NCI-H2107 (cell line): ENCODE measurements at places on chromosomes 1 and 21.

DNA sequence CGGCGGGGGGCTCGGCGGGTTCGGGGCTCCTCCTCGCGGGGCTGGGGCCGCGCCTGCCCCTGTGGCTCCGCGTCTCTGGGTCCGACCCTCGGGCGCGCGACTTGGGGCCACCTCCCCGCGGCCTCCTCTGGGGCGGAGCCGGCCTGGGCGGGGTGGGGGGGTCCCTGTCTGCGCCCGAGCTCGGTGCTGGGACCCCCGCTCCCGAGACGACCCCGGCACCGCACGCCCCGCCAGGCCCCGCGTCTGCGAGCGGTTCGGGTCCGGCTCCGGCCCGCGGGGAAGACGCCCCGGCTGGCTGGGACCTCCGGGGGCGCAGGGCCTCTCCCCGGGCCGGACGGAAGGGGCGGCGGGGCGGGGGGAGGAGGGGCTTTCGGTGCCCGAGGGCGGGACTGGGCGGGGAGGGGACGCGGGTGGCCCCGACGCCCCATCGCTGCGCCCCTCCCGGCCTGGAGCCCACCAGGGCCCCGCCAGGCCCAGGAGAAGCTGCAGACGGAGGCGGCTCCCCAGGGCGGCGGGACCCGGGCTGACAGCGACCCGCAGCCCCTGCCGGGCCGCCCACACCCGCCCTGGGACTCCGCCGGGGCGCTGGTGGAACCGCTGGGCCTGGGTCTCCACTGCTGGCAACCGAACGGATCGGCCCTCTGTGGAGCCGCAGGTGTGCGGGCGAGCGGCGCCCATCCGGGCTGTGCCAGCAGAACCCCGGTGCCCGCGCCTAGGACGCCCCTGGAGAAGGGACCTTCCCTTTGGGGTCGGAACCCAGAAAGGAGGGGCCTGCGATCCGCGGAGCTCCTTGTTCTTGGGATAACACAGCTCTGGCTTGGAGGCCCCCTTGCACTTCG is 610 bp downstream of the COL6A2 start:
- no peak for DNase-seq

GRCh38 chr1:232293361-232293760 is 336.6 kb downstream of the SIPA1L2 start:
- no peak for DNase-seq

DNA sequence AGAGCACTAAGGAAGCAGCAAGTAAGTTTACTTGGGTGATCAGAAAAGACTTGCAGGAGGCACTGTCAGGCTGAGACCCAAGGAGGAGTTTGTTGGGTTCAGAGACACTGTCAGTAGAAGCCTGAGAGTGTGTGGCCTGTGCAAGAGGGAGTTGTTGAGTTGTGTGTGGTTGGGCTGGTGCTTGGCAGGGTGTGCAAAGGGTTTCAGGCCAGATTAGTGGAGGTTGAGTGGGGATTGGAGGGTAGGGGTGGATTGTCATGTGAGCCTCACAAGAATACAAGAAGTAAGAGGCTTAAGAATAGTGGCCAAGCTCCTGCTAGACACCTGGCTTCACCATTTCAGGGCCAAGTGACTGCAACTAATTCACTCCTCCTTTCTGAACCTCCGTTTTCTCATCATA is 8.9 kb upstream of the KIF21B start:
- no peak for DNase-seq

GRCh38 chr1:32182060-32182459 is 2.6 kb downstream of the TXLNA start:
- DNase-seq, result no peak

- no peak for DNase-seq
Measured at GRCh38 chr21:46375560-46376230, 51.7 kb downstream of the PCNT start.

- DNase-seq, result no peak
Measured at GRCh38 chr1:206510371-206510770, 3.0 kb downstream of the RASSF5 start.

DNA sequence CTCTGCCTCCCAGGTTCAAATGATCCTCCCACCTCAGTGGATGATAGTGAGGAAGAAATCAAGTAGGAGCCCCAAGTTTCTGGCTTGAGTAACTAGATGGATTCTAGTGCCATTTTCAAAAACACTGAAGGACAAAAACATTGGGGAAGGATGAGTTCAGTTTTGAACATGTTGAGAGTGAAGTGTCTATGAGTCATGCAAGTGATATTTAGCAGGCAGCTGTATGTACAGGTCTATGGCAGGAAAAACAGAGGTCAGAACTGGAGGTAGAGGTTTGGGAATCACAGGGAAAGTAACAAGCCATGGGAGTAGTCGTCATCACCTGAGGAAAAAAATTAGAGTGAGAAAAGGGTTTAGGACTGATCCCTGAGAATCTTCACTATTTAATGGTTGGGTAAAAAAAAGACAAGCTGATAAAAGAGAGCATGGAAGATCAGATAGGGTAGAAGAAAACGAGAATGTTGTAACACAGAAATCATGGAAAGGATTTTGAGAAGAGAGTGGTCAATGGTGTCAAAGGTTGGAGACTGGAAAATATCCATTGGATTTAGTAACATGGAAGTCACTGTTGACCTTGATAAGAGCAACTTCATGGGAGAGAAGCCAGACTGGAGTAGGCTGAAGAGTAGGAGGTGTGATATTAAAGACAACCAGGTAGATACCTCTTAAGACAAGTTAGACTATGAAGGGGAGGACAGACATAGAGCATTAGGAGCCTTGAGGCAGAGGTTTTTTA is 53.1 kb downstream of the DIPK1A start:
- no peak for DNase-seq

DNA sequence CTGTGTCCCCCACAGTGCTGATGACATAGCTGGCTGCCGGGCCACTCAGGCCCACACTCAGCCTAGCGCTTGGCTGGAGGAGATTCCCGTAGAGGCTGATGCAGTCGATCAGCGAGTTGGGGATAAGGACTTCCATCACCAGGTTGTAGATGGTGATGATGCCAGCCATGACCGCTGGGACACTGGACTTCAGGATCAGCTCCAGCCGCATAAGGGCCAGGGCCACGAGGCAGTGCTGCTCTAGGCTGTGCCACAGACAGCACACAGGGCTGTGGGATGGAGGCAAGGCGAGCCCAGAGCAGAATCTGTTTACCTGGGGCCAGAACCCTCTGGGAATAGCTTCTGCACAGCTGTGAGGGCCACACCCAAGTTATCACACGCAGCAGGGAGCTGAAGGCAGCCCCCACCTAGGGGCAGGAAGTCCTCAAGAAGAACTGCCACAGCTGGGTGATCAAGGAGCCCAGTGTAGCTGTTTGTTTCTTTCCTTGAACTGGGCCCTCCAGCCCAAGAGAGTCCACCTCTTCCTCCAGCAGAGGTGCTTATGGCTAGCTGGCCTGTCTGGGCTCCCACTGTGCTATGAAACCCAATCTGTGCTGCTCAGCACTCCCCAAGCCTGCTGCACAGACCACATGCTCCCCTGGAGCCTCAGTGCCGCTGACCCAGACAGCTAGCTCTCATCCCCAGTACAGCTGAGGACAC is 6.2 kb downstream of the SLC2A1 start:
- no peak for DNase-seq

DNA sequence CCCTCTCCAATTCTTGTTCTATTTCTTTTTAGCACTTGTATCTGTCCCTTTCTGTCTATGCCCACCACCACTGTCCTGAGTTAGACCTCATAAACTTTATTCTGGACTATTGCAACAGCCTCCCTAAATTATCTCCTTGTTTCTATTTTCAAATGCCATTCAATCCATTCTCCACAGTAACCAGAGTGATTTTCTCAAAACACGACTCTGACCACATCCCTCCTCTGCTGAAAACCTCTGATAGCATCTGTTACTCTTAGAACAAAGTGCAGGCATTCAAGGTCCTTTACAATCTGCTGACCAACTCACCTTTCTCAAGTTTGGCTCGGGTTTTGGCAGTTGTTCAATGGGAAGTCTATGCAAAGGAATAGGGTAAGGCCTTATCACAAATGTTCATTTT is 22.8 kb upstream of the GPX7 start:
- no peak for DNase-seq

DNA sequence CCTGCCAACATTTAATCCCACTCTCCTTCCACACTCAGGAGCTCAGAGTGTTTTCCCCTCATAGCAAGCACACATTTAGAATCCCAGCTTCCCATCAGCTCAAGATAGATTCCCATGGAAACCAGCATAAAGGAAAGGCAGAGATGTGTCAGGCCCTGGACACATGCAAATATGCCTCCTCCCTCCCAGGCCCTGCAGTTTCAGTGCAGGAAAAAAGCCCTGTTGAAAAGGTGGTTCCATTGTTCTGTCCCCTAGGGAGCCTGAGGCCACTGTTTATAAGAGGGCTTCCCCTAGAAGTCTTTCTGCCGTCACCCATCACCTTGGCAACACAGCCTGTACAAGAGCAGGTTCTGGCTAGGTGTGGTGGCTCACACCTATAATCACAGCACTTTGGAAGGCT is 3.6 kb downstream of the CACNA1S start:
- peak; percentile 91 for DNase-seq
